Adipocyte (in vitro differentiated cells): ENCODE measurements at places on chromosomes 5 and 9.
A peak's percentile ranks its signal among the peaks of the same experiment; 100 is the strongest.

DNA sequence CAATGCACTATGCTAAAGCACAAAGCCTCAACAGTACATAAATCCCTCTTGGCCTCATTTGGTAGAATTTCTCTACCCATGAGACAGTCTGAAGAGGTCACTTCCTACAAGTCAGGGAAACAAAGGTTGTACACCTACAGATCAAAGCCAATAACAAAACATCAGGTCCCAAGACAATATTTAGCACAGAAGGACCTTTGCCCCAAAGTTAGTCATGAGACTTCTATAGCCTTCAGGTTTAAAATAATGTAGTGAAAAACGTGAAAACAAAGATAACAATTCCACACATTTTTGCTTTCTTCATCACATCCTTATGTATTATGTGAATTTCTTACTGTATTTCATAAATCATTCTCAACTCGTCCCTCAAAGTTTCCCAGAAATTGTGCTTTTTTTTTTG is 15.8 kb downstream of the AFF4 start:
- peak; percentile 43 for DNase-seq

GRCh38 chr5:150510460-150511263 is 2.7 kb downstream of the NDST1 start:
- DNase-seq, result no peak

DNA sequence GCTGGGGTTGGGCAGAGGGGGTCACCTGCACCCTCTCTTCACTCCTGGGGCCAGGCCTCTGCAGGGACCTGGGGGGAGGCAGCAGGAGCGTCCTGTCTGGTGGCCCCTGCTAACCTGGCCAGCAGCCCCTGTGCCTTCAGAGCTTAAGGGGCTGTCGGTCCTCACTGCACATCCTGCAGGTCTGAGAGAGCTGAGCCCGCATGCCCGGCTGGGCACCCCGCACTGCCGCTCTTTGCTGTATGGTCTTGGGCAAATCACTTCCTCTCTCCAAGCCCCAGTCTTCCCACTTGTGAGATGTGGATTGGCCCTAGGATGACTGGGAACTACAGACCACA is 7.9 kb downstream of the FLT4 start:
- DNase-seq, result no peak

GRCh38 chr9:89350988-89351557 is 32.8 kb downstream of the SECISBP2 start:
- DNase-seq, result no peak

DNA sequence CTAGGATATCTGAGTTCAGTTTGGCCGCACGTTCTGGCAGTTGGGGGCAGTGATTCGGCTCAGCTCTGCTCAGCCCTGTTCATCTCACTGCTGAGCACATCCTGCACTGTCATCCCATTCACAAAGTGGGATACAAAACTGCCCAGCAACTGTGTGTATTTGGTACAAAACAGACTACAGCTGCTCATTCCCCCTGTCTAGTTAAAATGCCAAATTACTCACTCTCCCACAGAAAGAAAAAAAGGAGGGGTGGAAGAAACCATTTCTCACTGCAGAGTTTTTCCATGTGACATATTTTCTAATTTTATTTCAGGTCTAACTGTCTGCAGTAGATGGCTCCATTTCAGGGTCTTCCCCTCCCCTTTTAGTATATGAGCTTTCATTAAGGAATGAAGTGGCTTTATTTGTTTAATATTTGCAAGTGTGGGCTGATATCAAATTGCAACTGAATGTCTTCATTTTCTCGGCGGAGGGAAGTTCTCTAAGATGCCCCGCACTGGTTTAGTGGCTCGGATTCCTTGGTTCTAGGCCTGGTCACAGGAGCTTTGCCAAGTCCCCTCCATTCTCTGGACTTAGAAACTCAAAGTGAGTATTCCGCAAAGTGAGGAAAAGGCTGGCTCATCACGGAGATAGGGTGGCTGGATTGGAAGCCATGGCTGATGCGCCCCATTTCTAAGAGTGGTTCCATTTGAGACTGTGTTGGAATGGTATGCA is 14.7 kb downstream of the COL15A1 start:
- DNase-seq, result peak; percentile 72

DNA sequence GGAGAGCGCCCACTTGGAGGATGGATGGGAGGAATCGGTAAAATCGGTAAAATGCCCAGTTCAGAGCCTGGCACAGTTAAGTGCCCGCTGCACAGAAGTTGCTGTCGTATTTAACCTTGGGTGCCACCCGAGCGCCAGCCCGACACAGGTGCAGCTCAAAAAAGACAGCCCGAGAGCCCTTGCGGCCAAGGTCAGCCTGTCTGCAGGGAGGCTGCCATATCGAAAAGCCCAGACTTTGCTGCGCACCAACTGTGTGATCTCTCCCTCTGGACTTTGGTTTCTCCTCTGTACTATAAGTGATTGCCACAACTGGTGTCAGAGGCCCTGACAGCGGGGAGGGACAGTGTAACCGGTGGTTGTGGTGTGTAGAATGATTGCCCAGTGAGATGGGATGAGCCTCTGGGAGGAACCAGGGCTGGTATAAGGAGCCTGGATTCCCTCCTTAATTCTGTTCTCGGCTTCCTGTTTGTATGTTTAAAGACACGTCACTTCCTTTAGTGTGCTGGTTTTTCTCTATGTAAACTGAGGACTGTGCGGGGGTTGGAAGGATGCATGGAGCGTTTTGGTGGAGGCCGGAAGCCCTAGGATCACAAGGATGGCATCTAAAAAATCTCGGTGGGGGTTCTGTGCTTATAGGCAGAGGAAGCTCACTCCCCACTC is 792 bp downstream of the NTMT1 start:
- DNase-seq, result peak; percentile 80

- peak; percentile 77 for DNase-seq
Observed at GRCh38 chr5:111511831-111512374, 432 bp downstream of the STARD4 start.

DNA sequence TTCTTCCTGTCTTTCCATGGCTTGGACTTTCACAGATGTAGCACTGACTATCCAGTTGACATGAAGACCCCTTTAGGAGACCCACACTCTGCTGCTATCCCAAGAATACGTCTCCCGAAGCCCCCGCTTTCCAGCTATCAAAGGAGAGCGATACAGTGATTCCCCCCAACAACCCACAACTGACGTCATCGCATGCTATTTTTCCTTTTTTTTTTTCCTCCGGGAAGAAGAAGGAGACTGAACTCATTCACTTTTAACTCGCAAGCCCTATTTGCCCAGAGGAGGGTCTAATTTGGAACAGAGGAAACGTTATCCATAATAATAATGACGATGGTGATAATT is 2.1 kb downstream of the PAPPA start:
- DNase-seq, result peak; percentile 80

DNA sequence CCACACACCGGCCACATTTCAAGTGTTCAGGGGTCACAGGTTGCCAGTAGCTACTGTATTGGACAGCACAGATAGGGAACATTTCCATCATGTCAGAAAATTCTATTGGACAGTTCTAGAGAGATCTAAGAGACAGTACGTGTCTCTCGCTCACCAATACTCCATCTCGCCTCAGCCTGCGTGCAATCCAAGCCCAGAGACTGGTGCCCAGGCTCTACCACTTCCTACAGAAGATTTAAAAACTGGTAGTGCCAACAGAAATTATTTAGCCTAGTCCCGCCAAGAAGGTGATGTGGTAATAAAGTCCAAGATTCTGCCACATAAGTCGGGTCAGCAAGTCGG is 390 bp upstream of the SNX2 start:
- DNase-seq, result no peak
